GM19239 (cell line): ENCODE measurements at places on chromosomes 3 and 15.
A peak's percentile ranks its signal among the peaks of the same experiment; 100 is the strongest.

GRCh38 chr3:48157950-48158376 is 30.3 kb downstream of the CDC25A start:
- no peak for DNase-seq

GRCh38 chr3:168331756-168332155 is 236.0 kb upstream of the GOLIM4 start:
- DNase-seq, result no peak

DNA sequence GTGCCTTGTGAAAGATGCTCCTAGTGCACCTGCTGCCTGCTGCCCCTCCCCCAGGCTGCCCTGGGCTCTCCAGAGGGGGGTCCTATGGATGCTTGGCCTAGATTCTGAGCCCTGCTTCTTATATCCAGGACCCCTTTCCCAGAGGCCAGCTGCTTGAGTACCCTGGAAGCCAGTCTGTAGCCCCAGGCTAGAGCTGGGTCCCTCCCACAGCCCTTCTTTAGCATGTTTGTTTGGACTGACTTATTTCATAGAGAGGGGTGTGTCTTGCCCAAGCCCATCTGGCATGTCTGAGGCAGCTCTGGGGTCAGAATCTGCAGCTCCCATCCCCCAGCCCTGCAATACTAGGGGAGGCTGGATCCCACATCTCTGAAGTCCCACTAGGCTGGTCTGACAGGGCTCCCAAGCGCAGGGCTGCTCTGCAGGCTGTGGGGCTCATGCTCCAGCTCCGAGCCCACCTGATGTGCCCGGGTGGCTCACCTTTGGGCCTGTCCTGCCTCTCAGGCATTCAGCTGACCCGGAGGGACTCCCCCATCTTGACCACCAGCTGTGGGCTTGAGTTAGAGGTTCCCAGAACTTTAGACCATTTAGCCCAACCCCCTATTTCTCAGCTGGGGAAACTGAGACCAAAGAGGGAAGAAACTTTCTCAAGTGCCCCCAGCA is 3.1 kb downstream of the CHRNB4 start:
- DNase-seq, result no peak

DNA sequence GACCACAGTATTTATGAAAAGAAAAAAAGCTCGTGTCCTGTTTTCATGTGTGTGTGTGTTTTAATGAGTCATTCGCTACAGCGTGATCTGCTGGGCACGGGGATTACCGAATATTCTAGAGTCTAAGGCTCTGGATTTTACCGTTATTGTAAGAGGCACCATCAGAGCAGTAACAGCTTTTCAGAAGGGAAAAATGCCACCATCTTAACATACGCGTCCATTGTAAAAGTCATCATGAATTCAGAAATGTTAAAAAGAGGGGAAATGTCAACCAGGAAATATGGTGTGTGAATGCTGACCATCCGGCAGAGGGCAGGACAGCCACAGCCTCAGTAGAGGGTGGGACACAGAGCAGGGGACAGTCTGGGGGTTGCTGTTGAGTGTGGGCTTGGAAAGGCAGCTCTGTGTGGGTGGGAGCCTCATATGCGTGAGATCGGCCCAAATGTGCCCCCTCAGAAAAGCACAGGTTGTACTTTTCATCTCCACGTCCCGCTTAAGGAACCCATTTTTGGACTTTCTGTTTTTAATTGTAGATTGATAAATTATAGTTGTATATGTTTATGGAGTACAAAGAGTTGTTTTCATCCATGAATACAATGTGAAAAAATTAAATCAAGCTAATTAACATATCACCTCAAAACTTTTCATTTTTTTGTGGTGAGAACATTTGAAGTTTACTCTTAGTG is 69.6 kb downstream of the ASB7 start:
- no peak for DNase-seq

DNA sequence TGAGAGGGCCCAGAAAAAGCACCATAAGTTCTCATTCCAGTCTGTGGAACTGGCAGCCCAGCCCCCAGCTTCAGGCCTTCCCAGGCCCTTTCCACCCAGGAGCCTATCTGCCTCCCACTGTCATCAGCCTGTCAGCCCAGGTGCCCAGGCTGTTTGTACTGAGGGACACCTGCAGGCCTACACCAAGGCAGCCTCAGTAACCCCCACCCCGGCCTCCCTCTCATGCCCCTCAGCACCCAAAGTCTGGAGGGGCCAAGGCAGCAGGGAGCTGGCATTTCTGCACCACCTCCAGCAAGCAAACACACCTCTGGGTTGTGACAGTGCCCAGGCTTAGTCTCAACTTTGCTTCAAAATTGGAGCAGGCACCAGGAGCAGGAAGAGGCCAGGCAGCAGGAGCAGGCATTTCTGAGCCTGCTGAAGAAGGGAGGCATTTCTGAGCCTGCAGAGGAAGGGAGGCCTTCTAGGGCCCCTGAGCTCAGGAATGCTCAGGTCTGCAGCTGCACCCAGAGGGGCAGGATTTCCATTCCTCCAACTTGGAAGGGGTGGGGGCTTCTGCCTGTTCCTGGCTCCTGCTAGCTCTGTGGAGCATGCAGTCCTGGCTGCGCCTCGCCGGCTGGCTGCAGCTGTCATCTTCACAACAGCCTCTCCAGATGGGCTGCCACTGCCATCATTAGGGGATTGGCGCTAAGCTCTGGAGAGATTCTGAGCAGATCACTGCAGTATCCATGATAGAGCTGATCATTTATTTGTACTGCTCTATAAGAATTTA is 396.1 kb downstream of the UNC13C start:
- DNase-seq, result no peak

- no peak for DNase-seq
Observed at GRCh38 chr3:10929978-10930665, 62.4 kb upstream of the SLC6A1 start.

GRCh38 chr15:69577397-69577796 is 124.8 kb downstream of the RPLP1 start:
- no peak for DNase-seq

DNA sequence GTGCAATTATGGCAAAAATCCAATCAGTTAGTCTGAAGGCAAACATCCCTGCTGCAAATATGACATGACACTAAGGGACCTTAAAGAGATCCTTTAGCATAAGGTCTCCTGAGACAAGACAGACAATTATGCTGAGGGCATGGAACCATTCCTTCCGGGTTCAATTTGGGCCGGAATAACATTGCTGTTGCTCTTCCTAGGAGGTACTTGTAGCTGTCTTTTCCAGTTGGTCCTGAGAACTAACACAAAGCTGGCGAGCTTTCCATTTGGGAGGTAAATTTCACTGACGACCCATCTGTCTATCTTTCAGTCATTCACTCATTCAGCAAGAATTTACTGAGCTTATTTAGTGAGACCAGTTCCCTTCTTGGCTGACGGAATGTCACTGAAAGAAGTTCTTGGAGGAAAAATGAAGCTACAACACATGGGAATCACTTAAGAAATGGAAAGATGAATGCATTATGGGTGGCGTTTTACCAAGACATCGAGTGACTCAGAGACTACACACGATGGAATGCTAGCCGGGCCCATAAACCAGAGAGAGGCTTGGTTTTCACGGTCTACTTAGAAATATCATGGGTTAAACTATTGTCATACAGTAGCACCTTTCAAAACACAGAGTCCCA is 215.5 kb downstream of the PDZRN3 start:
- no peak for DNase-seq

DNA sequence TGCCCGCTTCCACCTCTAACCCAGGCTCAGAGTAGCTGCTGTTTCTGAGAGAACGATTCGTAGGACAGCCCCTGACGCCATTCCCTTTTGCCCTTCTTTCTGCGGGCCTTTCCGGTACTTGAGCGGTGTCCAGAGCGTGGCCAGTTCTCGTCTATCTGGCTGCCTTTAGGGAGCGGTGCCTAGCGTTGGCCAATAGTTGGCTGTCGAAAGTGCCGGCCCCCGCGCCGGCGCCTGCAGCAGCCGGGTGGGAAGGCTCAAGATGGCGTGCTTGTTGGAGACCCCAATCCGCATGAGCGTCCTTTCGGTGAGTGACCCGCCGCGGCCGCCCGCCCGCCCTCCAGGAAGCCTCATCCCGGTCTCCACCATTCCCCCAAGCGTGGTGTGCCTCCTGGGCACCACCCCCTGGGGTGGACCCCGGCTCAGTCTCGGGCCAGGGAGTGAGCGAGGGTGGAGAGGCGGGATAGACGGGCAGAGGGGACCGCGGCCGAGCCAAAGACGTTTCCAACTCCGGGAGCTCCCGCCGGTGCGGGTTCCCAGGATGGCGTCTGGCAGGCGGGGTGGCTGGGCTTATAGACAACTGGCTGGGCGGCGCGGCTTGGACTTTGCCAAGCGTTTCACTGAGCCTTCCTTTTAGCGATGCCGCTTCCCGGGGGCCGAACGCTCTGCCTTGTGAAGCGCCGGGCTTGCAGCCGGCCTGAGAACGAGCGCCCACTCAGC is at the start of gene ARMC8:
ARMC8 (plus strand) TSS at position 6 of the 717 bp plus-strand sequence; CDS start at position 260, 254 bp downstream.
- peak; percentile 88 for DNase-seq

GRCh38 chr3:43096761-43097160 is 9.1 kb downstream of the POMGNT2 start:
- DNase-seq, result no peak

DNA sequence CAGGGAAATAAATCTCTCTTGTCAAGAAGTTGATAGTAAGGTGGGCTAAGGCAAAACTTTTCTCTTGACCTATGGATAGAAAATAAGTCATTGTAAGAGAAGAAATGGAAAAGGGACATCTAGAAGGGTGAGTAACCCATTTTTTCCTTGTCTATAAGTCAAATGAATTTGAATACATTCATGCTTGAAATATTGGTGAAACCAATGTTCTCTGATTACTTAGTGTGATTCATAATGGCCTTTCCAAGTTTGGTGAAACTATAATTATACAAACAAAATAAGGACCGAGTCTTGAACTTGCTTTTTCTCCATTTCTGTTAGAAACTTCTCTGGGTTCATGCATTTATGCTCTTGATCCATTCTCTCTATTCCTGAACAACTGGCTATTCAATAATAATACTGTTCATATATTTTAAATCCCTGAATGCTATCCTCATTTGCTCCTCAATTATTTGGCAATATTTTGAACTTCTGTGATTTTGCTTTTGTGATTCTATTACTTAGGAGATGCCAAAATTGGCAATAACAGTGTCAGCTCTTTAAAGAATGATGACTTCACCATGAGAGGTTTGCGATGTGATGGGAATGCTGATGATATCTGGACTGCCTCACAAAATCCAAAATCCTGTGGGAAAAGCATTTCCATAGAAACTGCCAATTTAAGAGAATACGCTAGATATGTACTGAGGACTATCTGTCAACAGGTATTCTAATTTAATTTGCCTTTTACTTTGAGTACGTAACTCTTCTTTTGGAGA is 12.3 kb downstream of the P2RY12 start:
- DNase-seq, result no peak

DNA sequence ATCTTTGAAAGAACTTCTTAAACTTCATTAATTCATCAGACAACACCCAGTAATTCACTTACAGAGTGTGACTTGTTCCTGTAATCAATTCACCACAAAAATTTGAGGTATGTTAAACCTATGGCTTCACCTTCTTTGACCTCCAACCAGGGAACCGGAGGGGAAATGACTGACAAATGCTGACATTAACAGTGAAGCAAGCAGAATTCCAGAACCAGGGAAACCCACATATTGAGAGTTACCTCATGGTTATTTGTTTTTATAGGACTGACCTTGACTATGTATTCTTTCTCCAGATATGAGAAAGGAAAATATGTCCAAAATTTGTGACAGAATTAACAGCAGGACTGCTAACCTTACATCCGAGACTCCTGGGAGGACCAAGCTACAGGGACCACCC is 2.7 kb downstream of the P3H2 start:
- DNase-seq, result no peak

- no peak for DNase-seq
Observed at GRCh38 chr15:50340416-50340815, 14.6 kb downstream of the GABPB1 start.

GRCh38 chr15:62569460-62570404 is 404.6 kb upstream of the C2CD4B start:
- no peak for DNase-seq

GRCh38 chr15:96038650-96039049 is 291.9 kb upstream of the NR2F2 start:
- no peak for DNase-seq

DNA sequence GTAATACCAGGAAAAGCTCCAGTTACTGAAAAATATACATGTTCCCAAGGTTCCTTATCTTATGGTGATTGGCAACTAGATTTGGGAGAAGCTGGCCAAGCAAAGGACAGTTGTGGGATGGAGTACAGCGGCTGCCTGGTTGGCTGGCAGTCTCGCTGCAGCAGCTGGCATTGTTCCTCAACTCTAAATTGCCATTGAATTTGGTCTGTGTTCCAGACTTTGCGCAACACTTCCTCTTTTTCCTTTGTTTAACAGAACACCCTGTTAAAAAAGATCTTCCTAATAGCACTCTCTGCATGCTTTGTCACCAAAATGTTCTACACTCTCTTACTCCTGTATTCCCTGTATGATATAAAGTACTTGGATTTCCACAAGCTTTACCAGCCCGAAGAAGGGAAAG is 420.6 kb upstream of the RBMS3 start:
- DNase-seq, result no peak

DNA sequence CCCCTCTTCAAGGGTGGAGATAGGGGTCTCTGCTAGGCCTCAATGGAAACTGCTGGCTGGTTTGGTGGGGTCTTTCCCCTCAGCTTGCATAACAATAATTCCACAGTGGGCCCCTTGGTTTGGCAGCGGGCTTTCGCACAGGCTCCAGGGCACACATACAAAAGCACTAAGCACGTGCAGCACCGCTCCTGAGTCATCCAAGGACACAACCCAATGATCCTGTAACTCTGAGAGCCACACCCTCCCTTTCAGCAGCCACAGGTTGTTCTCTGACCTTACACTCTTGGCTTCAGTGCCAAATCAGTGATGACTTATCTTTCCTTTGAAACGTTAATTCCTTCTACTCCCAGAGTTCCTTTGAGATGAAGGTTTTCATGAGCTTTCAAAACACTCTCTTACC is 41.7 kb downstream of the DAPK2 start:
- DNase-seq, result no peak

GRCh38 chr15:91967935-91968606 is 114.6 kb downstream of the SLCO3A1 start:
- no peak for DNase-seq

DNA sequence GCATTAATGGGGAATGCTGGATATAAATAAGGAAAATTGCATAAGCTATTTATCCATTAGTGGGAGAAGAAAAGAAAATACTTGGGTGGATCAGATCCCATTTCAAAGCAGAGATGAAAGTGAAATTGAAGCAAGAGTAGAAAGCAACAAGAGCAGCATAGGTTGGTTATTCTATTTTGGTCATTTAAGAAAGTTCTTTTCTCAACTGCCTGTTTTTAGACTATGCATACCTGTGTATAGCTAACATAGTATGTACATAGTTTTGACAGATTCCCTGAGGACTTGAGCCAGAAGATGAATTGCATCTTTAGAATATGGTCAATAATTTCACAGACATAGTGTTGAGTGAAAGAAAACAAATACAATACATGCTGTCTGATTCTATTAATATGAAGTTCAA is 29.0 kb upstream of the DENND4A start:
- no peak for DNase-seq

- no peak for DNase-seq
Observed at GRCh38 chr3:65854606-65855304, 184.0 kb downstream of the MAGI1 start.

DNA sequence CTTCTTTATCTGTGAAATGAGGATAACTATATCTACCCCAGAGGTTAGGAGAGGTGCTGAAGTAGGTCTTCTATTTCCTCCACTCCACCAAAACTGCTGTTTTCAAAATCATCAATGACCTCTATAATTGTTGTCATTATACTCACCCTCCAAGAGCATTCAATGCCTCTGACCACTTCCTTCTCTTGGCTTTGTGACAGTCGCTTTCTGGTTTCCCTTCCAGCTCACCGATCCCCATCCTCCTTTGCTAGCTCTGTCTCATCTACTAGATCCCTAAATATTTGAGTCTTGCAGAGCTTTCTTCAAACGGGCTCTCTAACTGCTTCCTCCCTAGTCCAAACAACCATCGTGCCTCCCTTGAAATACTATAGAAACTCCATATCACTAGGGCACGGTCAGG is 153.5 kb downstream of the RPLP1 start:
- no peak for DNase-seq
